ENCODE measurements at places on chromosomes 12 and 14.

GRCh38 chr12:15855646-15856045 lies 26.5 kb upstream of the STRAP start:
- no peak for DNase-seq

GRCh38 chr12:54428050-54429013 lies 9.3 kb upstream of the ITGA5 start:
- DNase-seq, result no peak

GRCh38 chr14:100622224-100622623 lies 35.0 kb upstream of the BEGAIN start:
- no peak for DNase-seq

GRCh38 chr14:36857136-36857535 lies 195.5 kb downstream of the PAX9 start:
- no peak for DNase-seq

GRCh38 chr12:46343118-46343852 lies 29.3 kb downstream of the SLC38A2 start:
- no peak for DNase-seq

- DNase-seq, result no peak
These were observed 18.1 kb downstream of the KRT85 start for GRCh38 chr12:52349196-52349595.

All from hematopoietic multipotent progenitor cell treated with erythropoietin and hydrocortisone succinate and interleukin-3 and kit ligand, for 17 days (in vitro differentiated cells).